ENCODE measurements at places on chromosomes 12 and 14. TPM values are rescaled to one million over a fixed set of nuclear protein-coding genes. Genes with fewer than 3 reads are reported as not detected.

DNA sequence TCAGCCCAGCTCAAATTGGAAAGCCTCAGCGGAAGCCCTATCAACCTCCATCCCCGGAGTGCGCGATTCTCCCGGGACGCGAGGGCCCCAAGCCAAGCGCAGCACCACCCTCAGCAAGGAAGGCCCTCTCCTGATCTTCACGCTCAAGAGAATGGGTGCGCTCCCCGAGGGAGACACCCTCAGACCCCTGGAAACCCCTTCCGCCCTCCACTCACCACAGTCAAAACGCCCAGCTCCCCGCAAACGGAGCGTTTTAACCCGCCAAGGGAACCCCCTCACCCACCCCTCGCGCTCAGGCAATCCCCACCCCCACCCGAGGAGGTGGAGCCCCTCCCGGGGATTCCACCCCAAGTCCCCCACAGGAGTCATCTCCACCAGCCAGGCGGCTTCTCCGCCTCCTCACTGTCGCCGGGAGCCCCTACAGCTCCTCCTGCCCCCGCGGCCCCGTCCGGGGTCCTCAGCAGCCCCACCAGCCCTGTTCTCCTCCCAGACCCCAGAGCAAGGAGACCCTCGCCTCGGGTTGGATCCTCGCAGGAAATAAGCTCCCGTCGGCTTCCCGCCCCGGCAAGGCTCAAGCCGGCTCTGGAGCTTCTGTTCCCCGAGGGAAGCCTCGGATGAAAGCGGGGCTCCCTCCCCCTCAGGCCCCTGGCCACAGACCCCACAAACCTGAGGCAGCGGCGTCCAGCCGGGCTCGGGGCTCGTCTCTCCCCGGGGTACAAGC is 507 bp downstream of the BAZ2A start:
- DNase-seq: peak; percentile 38

- no peak for DNase-seq
Measured at GRCh38 chr14:97185186-97185585, 388.0 kb downstream of the VRK1 start.

DNA sequence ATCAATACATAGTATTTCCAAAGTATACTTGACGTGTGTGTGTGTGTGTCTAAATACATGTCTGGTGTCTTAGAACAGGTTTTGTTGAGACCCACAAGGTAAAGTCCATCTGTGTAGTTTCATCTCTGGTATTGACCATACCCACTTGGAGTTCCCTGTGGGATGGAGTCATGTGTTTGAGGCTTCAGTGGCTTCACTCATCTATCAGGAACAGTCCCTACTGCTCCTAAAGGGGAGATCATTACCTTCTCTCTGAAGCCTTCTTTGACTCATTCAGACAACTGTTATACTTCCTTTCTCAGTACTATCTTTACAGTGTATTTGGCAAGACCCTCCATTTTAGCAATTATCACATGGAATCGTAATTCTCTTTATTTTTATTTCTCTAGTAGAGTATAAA is 14.2 kb downstream of the RAB21 start:
- no peak for DNase-seq

DNA sequence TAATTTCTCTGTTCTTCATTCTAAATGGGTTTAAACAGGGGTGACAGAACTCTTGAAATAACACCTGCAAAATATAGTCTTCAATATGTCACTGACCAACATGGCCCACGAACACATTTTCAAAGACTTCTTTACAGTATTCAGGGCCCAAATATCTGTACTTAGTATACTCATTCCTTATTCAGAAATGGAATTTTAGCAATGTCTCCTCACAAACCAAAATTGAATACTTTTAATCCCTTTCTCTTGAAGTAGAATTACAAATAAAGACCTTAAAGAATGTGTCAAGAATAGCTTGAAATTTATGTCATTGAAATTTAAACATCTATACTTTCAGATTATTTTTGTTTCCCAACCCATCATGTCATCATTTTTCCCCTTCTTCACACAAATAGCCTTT is 263.1 kb downstream of the LRIG3 start:
- DNase-seq: no peak

DNA sequence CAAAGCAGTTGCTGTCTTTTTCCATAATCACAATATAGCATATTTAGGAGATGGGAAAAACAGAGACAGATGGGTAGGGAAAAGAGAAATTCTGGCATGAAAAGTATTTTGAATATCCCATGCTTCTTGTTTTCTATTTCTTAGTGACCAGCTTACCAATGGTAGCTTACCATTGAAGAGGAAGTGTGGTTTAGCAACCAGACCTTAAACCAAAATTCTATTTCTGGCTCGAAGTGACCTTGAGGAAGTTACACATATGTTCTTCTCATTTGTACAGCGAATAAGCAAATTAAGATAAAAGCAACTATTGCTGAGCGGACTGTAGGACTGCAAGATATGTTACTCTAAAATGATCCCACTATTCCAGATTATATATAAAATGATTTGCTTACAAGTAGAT is 82.9 kb downstream of the FGD4 start:
- DNase-seq: no peak

PRIMA1 gene
- 0.37 TPM for total RNA-seq

NGB gene
- total RNA-seq: not detected

DNA sequence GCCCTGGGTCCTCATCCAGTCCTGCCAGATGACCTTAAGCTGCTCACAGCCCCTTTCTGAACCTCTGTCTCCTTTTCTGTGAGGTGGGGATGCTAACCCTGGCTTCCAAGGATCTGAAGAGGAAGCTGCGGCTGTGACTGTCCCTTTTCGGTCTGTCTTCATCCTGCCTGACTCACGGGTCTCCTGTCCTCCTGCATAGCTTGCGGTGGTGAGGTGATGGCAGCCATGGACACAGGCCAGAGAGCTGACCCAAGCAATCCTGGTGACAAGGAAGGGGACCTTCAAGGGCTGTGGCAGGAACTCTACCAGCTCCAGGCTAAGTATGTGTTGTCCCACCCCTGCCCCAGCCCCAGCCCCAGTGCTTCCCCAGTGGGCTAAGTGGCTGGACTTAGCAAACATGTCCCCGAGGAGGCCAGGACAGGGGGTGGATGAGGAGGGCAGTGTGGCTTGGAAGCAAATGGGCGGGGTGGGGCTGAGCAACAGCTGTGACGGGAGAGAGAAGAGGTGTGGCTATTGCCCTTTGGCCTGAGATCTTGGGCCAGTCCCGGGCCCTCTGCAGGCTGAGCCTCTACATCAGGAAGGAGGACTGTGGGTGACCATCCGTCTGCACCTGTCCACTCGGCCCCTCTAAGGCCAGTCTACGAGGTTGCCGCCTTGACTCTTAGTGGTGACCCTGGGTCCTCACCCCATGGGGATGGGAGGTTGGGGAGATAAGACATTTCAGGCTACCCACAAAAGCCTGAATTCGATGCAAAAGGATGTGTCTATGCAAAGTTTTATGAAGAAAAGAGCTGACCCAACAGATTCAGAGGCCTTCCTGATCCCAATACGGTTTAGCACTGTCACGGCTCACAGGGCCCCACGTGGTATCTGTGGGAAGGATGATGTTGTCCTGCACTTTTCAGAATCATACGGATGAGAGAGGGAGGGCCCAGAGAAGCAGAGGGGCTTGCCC is 1.1 kb downstream of the CCDC197 start:
- peak; percentile 83 for DNase-seq

DNA sequence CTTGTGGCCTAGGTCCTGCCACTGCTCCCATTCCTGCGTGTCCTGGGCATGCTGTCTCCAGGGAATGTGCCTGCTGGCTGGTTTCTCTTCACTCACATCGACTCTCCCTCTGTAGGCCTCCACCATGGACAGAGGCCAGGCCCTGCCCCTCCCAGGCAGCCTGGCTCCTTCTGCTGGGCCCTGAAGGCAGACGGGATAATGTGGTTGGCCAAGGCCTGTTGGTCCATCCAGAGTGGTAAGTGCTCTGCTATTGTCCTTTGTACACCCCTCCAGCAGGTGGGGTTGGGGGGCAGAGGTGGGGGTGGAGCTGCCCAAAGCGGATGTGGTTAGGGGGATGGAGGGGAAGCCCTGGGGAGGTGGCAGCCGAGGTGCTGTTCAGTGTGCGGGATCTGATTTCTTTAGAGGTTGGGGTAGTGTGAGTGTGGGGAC is 9.5 kb upstream of the NR4A1 start:
- no peak for DNase-seq

Data from psoas muscle (tissue), 8 donors.